ENCODE measurements at places on chromosomes 5 and 9. TPM values are rescaled to one million over a fixed set of nuclear protein-coding genes. Genes with fewer than 3 reads are reported as not detected.

The DND1 gene
- 0.40 TPM for total RNA-seq

The SPINK7 gene
- total RNA-seq, result not detected

The SPINK5 gene
- total RNA-seq, result 2.6 TPM

The SSBP2 gene
- 22.8 TPM for total RNA-seq

DNA sequence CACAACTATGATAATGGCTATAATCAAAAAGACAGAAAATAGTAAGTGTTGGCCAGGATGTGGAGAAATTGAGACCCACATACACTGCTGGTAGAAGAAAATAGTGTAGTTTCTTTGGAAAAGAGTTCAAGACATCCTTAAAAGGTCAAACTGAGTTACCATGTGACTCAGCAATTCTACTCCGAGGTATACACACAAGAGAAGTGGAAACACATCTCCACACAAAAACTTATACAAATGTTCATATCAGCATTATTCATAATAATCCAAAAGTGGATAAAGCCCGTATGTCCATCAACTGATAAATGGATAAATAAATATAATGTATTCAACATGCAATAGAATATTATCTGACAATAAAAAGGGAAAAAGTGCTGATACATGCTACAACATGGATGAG lies 532.2 kb downstream of the NR2F1-AS1 start:
- no peak for DNase-seq

DNA sequence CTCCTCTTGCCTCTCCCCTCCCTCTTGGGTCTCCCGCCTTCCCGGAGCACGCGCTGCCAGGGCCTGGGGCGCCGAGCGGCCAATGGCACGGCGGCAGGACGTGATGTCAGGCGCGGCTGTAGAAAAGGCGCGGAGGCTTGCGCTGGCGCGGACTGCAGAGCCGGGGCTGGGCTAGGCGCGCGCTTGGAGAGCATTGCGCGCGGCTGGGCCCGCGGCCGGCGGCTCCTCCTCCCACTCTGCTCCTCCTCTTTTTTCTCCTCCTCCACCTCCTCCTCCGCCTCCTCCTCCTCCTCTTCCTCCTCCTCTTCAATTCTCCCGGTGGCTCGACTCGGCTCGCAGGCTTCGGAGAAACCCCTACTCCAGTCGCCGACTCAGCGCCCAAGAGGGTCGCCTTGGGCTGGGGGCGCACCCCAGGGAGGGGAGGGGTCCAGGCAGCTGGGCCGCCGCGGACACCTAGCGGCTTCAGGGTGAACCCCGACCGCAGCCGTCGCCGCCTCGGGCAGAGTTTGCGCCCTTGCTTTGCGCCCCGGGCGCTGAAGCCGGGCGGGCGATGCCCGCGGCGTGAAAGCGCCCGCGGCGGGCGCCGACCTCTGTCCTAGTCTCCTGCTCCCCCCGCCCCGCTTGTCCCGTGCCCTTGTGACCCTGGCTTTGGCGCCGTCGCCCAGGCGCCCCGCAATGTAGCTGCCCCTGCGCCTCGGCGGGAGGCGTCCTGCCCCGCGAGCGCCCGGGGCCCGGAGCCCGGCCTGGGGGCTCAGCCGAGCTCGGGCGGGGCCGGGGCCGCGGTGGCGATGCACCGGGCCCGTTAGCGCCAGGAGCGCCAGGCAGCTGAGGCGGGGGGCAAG lies at the start of gene LHX2:
Gene LHX2, plus strand, starts transcription at position 309 of the 842 bp plus-strand sequence. CDS start 581 bp downstream, outside the sequence.
- peak; percentile 27 for DNase-seq

DNA sequence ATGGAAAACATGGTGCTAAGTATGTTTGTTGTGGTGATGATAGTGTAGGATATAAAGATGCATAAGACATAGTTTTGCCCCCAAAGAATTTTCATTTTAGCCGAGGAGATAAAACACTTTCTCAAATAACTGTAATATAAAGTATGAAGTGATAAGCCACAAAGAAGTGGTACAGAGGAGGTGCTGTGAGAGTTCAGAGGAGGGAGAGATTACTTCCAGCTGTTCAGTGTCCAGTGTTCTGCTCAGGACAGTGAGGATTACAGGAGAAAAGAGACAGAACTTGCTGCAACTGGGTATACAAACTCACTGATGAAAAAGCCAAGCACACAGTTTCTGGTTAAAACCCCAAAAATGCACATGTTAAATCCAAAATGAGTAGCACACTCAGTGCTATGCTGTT lies 309.3 kb downstream of the KIAA0825 start:
- DNase-seq, result no peak

The SLC6A7 gene
- total RNA-seq, result 22.9 TPM

DNA sequence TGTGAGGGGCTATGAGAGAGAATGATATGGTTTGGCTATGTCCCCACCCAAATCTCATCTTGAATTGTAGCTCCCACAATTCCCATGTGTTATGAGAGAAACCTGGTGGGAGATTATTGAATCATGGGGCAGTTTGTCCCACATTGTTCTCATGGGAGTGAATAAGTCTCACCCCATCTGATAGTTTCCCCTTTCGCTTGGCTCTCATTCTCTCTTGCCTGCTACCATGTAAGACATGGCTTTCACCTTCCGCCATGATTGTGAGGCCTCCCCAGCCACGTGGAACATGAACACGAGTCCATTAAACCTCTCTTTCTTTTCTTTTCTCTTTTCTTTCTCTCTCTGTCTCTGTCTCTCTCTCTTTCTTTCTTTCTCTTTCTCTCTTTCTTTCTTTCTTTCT lies 743.4 kb upstream of the CTNND2 start:
- DNase-seq, result no peak

The FBXW2 gene
- total RNA-seq, result 47.1 TPM

DNA sequence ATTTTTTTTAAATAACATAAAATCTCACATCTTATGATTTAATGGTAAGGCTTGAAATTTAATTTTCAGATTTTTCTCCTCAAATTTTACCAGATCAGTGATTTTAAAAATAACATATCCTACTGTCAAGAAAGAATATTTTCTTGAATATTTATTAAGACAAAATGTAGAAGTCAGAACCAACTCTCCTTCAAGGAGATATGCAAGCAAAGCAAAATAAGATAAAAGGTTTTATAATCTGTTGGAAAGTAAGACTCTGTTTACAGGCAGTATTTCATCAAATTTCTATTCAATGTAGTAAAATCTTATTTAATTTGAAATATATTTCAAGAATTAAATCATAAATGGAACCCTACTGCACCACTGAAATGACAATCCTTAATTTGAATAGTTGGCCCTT lies 7.3 kb downstream of the AP3B1 start:
- DNase-seq, result no peak

DNA sequence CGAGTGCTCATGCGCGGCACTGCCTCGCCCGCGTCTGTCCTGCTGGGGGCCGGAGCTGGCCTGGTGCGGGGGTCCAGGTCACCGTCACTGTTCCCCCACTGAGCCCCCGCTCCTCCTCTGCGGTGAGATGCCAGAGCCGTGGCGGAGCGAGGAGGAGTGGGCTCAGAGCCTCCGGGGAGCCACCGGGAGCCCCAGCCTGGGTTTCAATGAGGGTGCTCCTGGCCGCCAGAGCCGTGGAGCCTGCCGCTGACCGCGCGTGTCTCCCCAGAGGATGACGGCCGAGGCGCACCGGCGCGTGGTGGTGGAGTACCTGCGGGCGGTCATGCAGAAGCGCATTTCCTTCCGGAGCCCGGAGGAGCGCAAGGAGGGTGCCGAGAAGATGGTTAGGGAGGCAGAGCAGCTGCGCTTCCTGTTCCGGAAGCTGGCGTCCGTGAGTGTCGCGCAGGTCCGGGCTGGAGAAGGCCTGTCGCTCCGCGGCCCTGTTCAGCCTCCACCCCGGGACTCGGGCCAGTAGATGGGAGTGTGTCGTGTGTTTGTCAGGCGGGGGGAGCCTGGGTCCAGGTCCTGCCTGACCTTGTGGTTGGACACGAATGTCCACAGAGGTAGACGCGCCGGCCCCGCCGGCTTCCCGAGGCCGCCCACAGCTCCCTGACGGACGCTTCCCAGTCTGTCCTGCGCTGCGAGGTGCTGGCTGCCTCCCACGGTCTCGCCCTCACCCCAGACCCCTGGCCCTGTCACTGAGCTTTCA lies 22.0 kb downstream of the EXOC3 start:
- DNase-seq, result peak; percentile 5

DNA sequence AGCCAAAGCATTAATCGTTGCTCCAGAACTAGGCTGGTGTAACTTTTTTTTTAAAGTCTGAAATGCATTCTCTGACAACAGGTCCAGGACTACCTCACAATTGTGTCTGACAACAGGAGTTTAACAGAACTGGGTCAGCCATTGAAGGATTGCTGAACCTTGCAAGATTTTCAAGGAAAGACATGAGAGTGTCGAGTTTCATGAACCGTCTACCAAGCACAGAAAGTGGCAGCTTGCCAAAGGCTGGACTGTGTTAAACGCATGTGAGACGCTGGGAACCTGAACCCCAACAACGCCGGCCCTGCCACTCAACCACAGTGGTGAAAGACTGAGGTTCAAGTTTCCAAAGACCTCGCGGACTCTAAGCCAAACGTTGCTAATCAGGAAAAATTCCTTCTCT lies 79.1 kb downstream of the LHFPL2 start:
- DNase-seq, result peak; percentile 18

- DNase-seq, result peak; percentile 94
Observed at GRCh38 chr9:133135146-133135745, 14.2 kb upstream of the RALGDS start.

DNA sequence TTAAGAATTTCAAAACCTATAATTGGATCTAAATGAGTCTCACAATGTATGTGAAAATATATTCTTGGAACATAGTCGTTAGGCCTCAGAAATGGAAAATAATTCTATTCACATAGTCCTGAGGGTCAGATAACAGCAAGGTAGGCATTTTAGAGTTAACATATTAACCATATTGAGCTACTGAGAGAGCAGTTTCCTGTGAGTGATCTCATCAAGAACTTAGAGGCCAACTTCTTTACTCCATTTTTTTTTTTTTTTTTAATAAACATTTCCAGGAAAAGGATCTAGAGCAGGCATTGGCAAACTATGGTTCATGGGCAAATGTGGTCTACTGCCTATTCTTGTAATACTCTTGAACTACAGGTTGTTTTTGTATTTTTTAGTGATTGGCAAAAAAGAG lies 26.6 kb downstream of the RAB24 start:
- DNase-seq, result no peak

GRCh38 chr5:133145436-133146170 lies 93.8 kb downstream of the HSPA4 start:
- DNase-seq, result no peak

- no peak for DNase-seq
Observed at GRCh38 chr9:96519787-96520186, 69.8 kb downstream of the HABP4 start.

The LIFR gene
- 4.9 TPM for total RNA-seq

DNA sequence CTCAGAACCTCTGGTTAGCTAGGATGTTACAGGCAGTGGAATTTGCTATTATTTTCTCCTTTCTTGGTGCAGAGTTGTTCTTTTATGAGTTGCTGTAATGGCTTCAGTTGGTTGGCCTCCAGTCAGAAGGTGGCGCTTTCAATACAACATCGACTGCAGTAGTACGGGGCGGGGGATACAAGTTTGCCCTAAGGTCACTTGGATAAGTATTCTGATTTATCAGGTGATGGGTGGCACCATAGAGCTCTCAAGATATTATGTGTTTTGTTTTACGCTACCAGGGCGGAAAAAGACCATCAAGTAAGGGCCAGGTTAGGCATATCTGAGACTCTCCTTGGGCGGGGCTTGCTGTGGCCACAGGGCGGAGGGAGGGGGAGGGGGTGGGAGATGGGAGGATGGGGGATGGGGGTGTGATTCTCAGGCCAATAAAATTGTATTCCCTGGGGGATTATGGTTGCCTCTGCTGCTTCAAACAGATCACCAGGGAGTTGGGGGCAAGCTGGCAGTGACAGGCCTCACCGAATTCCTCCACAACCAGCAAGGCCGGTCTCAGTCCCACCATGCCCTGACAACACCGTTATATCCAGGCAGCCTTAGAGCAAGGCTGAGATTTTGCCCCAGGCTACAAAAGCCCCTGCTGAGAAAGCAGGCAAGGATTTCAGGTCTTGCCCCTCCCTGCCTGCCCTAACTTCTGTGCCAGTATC lies 15.9 kb upstream of the RNF38 start:
- no peak for DNase-seq

DNA sequence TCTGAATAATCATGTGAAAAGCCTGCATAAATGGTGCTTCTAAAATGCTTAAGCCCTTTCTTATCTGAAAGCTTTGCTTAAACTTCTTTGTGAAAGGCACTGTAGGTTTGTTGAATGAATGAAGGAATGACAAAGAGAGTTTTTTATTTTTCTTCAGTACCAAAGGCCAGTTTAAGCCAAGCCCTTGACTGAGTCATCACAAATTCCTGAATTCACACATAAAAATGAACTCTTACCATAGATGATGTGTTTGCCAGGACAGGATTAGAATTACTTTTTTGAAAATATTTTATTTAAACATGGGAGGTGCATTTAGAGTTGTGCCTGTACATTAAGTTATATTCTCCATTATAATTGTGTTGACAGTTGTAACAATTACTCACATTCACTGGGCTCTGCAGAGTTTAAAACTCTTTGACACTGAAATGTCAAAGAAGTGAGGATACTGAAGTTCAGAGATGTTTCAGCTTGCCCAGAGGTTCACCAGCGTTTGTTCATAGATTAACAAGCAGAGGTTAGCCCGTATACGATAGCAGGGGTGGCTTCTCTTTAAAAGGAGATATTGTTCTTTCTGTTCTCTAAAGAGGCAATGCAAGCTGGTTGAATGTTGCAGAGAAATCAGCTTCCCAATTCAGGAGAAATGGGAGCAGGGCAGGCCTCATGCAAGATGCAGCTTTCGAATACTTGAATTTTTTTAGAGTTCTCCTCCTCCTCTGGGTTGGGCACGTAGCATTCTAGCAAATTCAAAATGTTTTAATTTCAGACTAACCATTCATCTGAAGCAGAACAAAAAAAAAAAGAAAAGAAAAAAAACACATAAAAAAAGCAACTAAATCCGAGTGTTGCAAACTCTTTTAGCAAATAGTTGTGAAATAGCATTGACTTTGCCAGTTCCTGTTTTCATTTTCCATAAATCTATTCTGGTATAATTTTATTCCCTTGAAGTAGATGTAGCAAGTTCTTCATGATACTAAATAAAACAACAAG lies 358.7 kb upstream of the KLF4 start:
- DNase-seq, result no peak

The PDZD2 gene
- total RNA-seq, result 2.0 TPM

GRCh38 chr5:35656721-35657120 lies 39.1 kb downstream of the SPEF2 start:
- no peak for DNase-seq

DNA sequence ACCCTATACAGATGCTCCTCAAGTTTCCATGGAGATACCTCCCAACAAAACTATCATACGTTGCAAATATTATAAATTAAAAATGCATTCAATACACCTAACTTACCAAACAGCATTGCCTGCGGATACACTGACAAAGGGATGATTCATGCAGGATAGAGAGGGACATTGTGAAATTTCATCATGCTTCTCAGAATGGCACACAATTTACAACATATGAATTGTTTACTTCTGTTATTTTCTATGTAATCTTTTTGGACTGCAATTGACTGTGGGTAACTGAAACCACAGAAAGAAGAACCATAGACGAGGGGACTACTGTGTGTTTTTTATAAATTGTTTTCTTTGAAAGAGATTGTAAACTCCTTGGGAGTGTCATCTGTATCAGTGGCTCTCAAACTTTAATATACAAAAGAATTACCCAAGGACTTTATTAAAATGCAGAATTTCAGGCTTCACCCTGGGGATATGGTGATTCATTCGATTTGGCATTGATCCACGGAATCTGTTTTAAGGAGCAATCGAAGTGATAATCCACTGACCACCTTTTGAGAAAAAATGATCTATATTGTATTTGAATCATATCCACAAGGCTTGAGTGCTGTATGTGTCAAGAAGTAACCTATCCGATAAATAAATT lies 146.4 kb downstream of the SGCD start:
- no peak for DNase-seq

Data from transverse colon (tissue), 4 donors.